NCI-H2029 treated with DMSO at 0.1 percent for 48 hours (cell line): ENCODE measurements at places on chromosomes 1 and 21.

DNA sequence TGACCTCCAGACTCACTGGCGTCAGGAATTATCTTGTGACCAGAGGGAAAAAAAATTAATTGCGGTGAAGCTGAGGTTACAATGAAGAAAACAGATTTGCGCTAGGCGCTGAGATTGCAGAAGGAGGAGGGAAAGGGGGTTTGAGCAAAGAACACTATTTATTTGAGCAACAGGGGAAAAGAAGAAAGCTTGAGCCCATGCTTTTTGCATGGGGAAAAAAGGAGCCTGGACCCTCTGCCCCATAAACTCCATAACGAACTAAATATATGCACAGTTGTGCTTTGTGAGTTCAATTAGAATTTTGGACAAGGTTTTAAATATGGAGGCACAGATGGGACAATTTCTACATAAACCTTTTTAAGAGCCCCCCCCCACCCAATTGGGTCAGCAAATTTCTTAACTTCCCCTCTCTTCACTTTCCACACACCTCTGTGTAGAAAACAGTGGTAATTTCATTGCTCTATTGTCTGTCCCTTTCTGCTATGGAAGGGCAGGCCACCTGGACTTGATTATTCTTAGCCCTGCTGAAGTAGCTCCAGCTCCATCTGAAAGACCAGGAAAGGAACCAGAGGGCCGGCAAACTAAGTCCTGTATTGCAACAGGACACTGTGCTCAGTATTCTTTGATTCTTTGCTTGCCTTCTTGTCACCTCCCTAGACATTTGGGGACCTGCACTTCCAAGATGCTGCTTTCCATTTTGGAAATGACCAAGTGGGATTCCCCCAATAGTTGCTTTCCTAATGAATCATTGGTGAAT is 862 bp upstream of the ID3 start:
- peak; percentile 24 for DNase-seq

- no peak for DNase-seq
Measured at GRCh38 chr1:77281491-77282186, at the start of gene AK5. Gene AK5 (plus strand): TSS chr1:77282019. CDS start chr1:77282314, 295 bp downstream.

GRCh38 chr21:41621513-41621912 is 113.6 kb upstream of the TMPRSS2 start:
- DNase-seq, result no peak

DNA sequence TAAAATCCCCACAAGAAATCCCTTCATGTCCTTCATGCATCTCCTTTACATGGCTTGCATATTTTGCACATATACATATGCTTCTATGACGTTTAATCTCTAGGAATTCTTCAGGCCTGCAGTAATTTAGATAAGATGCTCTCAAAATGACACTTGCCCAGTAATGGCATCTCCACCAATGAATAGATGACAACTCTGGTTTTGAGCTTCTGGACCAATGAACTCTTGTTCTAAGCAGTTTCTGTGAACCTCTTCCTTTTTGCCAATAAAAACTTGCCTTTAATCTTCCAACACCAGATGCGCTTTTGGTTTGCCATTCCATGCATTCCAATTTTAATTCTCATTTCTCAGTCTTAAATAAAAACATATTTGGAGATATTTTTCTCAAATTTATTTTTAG is 189.8 kb upstream of the OLFM3 start:
- no peak for DNase-seq

DNA sequence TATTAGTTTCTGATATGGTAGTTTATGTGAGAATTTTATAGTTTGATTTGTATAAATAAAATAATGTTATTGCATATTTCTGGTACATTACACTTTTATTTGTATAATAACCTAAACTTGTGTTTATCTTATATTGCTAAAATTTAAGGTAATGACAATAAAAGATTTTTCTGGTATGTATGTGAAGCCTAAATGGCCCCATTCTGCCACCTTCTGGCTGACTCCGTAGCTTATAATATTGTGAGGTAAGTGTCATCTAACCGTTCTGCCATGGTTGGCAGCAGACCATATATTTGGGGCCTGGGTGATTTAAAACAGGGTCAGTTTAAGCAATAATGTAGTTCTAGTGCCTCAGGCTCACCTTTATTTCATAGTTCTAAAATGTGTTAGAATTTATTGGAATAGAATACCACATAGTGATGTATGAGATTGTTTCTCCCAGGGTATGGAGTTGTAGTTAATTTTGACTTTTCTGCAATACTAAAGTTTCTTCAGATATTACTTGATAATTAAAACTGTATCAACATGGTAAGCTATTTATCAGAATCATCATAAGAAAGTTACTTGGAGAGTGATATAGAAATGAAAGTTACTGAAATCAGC is 21.2 kb upstream of the PRKACB start:
- DNase-seq, result peak; percentile 43

DNA sequence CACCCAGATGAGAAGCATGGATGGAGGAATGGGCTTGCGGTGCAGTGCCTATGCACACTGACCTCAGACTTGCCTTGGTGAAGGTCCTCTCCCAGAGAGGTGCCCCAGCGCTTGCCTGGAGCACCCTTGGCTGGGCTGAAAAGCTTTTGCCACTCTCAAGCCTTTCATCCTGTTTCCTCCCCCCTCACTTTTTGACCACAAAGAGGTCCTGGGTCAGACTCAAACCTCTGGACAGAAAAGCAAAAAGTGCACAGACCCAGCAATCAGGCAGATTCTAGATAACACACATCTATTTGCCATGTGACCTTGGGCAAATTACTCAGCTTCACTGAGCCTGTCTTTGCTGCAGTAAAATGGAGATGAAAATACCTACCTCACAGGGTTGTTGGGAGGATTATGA is 7.3 kb downstream of the TMEM35B start:
- DNase-seq, result no peak

- no peak for DNase-seq
Measured at GRCh38 chr1:147272042-147272441, 29.6 kb downstream of the CHD1L start.

- no peak for DNase-seq
Measured at GRCh38 chr1:197619008-197619640, 156.2 kb downstream of the DENND1B start.

- DNase-seq, result no peak
Measured at GRCh38 chr1:219875860-219876259, 52.5 kb downstream of the SLC30A10 start.

DNA sequence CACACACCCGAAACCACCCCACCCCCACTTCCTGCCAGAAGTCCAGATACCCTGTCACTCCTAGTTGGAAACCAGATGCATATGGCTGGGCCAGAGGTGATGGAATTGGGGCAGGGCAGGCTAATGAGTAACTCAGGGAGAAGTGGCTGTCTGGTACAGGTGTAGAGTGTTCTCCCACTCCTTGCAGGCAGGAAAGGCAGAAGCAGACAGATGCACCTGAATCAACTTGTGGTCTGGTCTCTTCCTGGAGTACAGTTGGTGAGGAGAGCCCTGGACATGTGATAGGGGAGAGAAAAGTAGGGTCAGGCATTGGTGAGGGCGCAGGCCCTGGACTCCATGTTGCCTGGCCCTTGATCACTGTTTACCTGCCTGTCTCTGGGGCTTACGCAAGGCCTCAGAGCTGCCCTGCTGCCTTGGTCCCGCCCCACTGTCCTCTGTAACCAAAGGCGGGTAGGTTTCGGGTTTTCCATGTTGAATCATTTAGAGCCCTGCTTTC is 2.5 kb downstream of the CGN start:
- DNase-seq, result peak; percentile 59

GRCh38 chr1:33864460-33865389 is 846 bp downstream of the HMGB4 start:
- peak; percentile 66 for DNase-seq

- DNase-seq, result no peak
Measured at GRCh38 chr1:67687649-67688048, 2.6 kb downstream of the GADD45A start.

DNA sequence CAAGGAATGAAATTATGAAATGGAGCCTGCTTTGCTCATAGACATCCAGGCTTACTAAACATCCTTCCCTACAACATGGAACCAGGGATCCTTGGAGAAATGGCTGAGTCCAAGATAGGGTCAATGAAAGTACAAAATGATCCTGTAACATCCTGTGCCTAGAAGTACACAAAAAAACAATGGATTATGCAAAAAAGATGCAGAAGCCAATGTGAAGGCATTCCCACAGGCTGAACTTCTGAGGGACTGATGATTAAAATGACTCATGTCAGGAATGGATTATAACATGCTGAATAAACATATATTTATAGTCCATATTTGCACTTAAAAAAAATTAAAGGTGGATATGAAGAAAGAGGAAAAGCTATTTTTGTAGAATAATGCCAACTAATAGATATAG is 10.4 kb upstream of the HOOK1 start:
- DNase-seq, result no peak

GRCh38 chr1:19432943-19433718 is 52.2 kb downstream of the CAPZB start:
- DNase-seq, result no peak

- no peak for DNase-seq
Measured at GRCh38 chr1:202958544-202959275, 598 bp upstream of the ADIPOR1 start.

- DNase-seq, result no peak
Measured at GRCh38 chr21:27776925-27777553, 810.2 kb upstream of the ADAMTS5 start.

DNA sequence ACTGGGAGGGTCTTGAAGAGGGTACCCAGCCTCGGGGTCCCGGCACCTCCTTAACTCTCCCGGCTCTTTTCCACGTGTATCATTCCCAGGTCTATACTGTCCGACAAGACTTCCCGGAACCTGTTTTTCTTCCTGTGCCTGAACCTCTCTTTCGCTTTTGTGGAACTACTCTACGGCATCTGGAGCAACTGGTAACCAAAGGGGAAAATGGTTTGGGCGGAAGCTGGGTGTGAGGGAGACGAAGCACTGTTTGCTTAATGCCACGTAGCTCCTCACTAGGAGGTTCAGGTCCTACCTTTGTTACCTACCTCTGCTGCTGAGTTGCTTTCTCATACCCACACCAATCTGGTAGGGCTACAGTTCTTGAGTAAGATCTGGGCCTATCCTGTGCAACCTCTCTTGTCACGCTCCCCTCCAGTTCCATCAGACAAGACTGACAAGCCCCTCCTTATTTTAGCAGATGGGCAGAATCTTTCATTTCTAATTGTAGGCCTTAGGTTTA is 642 bp downstream of the SLC30A7 start:
- peak; percentile 42 for DNase-seq

DNA sequence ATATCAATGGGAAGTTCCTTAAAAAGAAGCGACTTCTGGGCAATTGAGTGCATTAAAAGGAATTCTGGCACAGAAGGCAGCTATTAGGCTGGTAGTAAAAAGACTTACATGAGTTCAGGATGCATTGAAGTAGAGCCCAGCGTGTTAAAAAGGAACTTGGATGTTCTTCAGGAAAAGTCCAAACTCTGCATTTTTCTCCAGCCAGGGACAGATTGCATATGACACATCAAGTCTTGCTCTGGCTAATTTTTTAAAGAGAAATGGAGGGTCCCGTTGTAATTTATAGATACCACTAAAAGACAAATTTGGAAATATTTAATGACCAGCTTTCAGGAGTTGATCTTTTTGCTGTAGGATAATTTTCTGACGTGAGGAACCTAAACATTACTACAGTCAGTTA is 1.2 kb downstream of the TPRG1L start:
- DNase-seq, result no peak

- no peak for DNase-seq
Measured at GRCh38 chr1:109767637-109768334, 4.1 kb upstream of the EPS8L3 start.

DNA sequence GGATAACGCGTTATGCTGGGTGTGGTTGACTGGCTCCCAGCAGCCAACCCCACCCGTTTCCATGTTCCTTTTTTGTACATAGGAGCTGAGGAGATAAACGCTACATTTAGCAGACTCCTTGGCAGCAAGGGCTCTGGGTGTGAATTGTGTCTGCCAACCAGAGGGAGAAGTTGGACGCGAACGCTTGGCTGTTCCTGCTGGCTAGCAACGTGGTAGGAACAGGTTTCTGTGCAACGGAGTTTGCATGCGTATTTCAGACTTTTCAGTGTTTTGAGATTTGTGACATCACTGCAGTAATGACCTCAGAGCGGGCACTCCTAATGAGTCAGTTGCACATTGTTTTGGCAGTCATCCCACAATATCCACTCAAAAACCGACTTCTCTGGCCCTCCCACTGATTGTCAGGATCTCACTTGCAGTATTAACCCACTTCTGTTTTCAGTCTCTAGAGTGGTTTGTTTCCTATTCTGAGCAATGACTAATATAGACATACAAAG is 98.7 kb upstream of the RGS1 start:
- DNase-seq, result peak; percentile 4

- DNase-seq, result no peak
Measured at GRCh38 chr21:43826623-43826974, 37.2 kb downstream of the RRP1 start.

DNA sequence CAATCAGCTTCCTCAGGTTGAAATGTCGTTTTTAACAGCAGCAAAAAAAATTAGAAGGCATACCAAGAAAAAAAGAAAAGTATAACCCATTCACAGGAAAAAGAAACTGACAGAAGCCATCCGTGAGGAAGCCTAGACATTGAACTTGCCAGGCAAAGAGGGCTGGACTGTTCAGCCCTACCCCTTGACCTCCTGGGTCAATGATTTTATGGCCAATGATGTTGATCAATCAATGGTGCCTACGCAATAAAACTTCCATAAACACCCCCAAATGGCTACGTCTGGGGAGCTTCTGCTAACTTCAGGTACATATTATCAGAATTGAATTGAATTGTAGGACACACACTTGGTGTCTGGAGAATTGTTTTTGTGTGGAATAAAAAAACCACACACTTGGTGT is 4.8 kb upstream of the PSEN2 start:
- no peak for DNase-seq

GRCh38 chr1:192766876-192767275 is 42.0 kb upstream of the RGS2 start:
- no peak for DNase-seq

DNA sequence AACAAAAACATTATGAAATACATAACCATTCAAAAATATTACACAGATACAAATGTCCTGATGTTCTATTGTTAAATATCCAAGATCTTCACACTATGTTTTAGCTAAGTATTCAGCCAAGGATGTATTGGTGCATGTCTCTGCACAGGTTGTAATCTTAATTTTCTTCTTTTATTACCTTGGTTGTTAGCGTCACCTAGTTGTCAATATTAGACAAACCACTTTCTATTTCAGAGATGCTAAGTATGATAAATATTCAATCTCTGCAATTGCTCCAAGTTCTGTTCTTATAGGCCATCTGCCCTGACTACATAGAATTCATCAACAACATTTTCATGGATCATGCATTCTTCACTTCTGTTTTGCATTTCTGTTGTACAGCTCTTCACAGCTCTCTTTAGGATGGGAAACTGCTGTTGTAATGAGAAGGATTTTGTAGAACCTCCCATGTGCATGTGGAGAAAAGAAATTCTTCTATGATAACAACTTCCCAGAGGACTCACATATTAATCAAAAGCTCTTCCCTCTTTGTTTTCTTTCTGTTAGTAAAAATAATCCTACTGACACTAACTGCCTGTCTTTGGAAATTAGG is 380.1 kb downstream of the NUF2 start:
- DNase-seq, result no peak

DNA sequence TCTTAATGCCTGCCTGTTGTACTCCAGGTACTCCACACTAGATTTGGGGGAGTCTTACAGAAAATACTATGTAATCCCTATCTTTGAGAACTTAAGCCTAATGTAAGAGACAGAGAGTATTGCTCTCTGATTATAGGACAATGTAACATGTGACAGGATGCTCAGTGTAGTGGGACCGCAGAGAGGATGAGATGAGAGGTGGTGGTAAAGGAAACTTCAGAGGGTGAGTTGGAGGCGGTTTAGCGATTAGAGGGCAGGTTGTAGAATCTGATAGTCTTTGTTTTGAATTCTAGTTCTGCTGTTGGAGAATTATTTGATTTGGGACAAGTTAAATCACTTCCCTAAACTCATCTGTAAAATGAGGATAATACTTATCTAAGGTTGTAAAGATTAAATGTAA is 5.4 kb downstream of the SOAT1 start:
- DNase-seq, result no peak

GRCh38 chr1:230165536-230165935 is 98.5 kb downstream of the GALNT2 start:
- no peak for DNase-seq
